ENCODE measurements at places on chromosomes 12 and 14.

DNA sequence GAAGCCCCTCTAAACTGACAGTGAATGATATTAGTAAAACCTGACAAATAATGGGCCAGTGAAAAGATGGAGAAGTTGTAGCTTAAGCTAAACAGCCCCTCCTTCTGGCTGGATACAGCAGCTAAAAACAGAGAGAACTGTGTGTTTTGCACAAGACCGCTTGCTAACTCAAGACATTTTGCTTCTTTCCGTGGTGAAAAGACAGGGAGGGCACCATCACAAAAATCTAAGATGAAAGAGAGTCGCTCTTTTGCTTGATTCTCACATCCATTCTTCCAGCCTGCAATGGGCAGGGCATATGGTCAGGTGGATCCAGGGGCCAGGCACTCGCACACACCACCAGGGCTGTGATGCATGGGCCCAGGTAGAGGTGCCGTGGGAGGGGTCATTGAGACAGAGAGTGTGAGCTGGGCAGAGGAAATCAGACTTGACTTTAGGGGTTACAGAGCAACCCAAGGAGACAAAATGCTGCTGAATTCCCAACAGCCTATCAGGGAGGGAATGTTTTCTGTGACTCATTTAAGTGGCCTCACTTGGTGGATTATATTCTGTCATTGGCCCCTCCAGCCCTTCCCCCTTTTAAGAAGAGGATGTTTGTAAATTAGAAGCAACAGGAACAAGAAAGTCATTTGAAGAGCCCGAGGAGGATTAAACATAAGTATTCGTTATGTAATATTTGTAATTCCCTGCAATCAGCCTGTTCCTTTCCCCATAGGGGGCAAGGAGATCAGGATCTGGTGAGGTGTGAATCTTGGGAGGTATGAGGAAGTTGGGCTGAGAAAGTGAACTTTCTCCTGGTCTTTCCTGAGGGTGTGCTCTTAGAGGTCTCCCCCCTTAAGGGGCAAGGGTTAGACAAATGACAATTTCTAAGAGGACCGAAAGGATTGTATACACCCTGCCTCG lies 12.3 kb downstream of the EMP1 start:
- DNase-seq, result peak; percentile 45

- no peak for DNase-seq
Observed at GRCh38 chr14:71469643-71470335, 462.4 kb upstream of the RGS6 start.

DNA sequence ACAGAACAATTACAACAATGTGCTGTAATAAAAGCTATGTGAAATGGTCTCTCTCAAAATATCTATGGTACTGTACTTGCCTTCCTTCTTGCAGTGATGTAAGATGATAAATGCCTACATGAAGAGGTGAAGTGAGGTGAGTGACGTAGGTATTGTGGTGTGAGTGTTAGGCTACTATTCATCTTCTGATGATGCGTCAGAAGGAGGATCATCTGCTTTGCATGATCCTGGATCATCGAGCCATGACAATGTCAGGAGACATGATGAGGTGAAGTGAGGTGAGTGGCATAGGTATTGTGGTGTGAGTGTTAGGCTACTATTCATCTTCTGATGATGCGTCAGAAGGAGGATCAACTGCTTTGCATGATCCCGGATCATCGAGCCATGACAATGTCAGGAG lies 105.8 kb downstream of the KCNC2 start:
- DNase-seq, result no peak

DNA sequence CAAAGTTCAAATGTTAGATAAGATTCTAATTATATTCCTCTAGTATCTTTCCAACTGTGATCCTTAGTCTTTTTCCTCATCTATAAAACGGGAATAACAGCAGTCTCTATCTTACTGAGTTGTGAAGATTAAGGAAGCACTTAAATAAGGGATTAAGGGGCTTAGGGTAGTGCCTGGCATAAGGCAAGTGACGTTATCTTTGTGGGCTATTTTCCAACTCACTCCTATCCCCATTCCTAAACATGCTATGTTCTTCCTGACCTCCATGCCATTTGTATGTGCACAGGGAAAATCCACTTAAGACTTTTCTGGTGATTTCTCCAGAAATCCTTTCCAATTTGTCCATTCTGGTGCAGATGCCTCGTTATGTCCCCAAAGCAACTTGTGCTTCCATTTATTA lies 33.3 kb downstream of the SUPT16H start:
- no peak for DNase-seq

DNA sequence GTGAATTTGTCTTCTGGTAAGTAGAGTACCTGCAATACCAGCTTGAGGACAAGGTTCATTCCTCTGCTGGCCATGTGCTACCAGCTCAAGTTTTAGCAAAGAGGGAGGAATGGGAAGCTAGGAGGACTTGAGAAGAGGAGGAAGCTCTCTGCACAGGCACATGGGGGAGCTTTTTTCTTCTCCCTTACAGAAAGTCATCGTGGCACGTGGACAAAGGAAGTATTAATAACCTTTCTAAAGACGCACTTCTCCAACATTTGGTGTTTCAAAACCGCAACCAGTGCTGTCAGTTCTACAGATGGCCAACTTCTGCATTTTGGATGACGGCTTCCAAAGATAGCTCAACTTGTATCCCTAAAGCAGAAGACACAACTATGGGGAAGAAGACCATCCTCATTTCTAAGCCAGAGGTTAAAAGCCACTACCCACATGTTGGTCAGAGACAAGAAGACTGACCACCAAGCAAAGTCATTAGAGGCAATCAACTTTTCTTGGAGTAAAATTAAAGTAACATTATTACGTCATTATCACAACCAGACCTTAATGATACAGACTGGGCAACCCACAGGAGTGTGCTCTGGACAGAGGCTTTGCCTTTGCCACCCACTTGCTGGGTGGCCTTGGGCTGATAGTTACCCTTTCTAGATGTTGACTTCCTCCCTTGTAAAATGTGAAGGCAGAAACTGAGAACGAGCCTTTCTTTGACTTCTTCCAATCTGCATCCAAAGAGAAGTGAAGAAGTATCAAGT lies 12.3 kb upstream of the TMED10 start:
- peak; percentile 91 for DNase-seq

GRCh38 chr12:57735952-57736740 lies 2.4 kb downstream of the AGAP2 start:
- DNase-seq, result no peak

DNA sequence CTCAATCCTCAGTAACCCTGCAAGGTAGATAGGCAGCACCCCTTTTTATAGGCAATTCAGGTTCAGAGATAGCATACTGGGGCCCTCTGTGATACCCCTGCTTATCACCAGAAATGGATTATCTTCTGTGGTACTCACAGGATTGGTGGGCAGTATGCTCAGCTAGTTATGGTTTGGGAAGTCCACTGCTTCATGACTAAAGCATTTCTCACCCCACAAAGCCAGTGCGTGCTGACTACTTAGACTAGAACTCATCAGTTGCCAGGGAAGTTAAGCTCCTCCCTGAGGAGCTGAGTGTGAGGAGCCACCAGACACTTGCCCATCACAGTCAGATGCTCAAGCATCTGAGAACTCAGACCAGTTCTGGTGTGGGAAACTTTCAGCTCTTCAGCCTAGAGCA lies 76.3 kb downstream of the SCAF11 start:
- no peak for DNase-seq

GRCh38 chr12:113852264-113852663 lies 113.9 kb downstream of the RBM19 start:
- no peak for DNase-seq

GRCh38 chr14:78997811-78998210 lies 827.6 kb downstream of the NRXN3 start:
- no peak for DNase-seq

GRCh38 chr12:9741726-9742125 lies 8.8 kb upstream of the CLECL1 start:
- no peak for DNase-seq

- DNase-seq, result no peak
Observed at GRCh38 chr14:104285508-104285840, 147.1 kb downstream of the KIF26A start.

DNA sequence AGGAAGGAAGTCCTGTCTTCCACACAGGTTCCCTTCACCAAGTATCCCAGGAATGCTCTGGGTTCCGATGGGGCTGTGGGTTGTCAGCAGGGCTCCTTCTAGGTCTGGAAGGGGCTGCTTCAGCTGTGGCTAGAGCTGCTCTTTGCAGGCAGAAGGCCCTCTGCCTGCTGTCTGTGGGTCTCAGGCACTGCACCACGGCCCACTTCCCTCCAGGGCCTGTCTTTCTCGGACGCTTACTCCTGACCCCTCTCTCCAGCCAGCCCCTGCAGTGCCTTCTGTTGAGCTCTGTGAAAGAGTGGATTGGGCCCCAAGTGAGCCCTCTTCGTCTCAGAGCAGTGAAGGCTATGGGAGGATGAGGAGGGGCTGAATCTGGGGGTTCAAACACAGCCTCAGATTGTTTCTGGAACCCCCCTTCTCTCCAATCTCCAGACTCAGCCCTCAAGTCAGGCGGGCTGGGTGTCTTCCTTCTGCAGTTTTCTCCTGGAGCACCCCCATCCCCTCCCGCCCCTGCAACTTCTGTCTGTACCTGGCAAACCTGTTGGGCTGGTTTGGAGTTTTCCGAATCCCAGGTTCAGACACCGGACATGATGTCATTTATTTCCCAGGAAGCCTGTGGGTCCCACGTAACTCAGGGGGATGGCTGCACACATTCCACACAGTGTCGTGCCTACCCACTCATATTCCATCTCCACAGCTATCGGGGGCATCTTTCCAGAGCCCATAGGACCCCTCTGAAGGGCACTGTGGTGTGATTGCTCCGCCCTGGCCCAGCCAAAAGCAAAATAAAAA lies 24.9 kb upstream of the SPPL3 start:
- DNase-seq, result no peak

DNA sequence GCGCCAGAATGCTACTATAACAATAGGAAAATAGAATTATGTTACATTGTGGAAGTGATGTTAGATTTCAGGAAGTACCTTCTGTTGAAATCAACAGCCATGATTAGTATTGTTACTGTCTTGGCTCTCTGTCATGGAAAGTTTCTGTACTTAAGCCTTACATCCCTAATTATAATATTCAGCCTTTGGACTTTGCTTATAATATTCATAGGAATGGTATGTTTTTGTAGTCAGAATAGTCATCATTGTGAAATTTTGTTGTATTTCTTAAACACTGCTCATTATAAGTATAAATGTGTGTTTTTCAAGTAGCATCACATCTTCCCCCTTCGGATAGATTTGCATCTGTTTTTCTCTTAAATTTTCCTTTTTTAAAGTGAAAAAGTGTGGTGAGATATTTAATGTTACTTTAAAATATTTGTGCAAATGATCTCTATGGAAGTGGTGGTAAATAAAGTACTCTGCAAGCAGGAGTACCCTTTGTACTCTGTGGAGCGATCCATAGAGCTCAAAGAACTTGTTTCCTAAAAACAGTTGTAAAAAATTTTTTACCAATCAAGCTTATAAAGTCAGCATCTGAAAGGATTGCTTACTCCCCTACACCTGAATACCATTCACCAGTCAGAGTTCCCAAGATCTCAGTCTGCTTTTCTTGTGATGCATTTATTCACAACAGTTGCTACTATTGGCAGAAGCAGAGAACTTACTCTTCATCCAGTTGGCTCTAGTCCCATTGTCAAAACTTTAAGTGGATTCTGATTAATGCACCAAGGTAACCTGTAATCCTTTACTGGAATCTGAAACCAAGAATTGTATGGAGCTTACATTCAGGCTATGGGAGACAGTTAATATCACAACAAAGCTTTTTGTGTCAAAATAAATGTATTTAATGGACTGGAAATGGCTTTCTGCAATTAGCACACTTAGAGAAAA lies 87.8 kb downstream of the RIC8B start:
- no peak for DNase-seq

DNA sequence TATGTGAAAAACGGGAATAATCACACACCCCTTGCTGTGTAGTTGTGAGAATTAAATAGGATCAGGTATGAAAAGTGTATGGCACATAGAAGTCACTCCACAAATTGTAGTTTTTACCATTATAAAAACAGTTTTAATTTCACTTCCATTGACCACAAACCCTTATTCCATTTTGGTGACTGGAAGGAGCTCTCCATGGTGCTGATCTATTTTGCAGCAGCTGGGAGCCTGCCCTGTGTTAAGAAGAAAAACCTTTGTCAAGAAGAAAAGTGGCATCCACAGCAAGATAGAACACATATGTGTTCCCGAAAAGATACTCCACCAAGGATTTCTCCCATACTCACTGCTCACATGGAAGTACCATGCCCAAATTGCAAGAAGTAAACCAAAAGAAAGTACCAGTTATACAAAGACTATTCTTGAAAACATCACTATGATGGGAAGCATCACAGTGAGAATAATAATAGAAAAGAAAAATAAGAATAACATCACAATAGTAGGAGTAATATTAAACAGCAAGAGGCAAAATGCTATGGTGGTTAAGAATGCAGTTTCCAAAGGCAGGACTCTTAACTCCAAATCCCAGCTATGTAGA lies 58.7 kb downstream of the TUNAR start:
- no peak for DNase-seq

- DNase-seq, result no peak
Observed at GRCh38 chr14:32342847-32343194, 13.7 kb downstream of the AKAP6 start.

GRCh38 chr12:57215668-57216013 lies 953 bp upstream of the NXPH4 start:
- no peak for DNase-seq

DNA sequence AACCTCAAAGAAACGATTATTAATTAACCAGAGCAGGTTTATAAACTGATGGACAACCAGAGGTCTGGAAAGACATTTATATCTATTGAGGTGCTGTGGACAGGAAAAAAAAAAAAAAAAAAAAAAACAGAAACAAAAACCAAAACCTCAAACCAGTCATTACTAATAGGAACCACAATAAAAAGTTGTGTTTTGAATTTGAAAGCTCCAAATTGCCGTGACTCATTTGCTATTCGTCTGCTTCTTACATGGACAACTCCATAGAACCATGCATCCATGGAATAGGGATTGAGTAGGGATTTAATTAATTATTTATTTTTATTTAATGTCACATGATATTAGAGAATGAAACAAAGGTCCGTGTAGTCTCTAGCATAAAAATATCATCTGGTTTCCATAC lies 134.1 kb upstream of the SSTR1 start:
- no peak for DNase-seq

GRCh38 chr14:103378038-103378854 lies 7.0 kb upstream of the MARK3 start:
- no peak for DNase-seq

DNA sequence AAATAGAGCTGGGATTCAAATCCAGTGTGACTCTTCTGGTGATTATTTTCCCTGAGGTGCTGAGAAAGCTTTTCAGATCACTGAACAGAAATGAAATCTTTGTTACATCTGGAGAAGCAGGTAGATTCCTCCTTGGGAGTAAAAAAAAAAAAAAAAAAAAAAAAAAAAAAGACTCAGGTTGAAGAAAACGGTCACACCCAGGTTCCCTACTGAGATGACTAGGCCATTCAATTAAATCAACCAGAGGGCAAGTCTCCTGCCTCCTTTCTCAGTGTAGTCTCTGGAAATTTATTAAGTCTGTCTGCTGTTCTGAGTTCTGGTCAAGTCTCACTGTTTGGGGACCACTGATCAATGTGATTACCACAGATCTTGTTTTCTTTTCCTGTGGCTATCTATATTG lies 24.0 kb downstream of the ARG2 start:
- no peak for DNase-seq

Measured in inflammatory macrophage treated with lipopolysaccharide for 1 hour (primary cell).